Stimulated activated CD4-positive, alpha-beta T cell treated with anti-CD3 and anti-CD28 coated beads, Interleukin-12 subunit alpha, Interleukin-12 subunit beta, amount 100 ng/mL, for 4 hours (primary cell): ENCODE measurements at places on chromosomes 12 and 14.
A peak's percentile ranks its signal among the peaks of the same experiment; 100 is the strongest.

DNA sequence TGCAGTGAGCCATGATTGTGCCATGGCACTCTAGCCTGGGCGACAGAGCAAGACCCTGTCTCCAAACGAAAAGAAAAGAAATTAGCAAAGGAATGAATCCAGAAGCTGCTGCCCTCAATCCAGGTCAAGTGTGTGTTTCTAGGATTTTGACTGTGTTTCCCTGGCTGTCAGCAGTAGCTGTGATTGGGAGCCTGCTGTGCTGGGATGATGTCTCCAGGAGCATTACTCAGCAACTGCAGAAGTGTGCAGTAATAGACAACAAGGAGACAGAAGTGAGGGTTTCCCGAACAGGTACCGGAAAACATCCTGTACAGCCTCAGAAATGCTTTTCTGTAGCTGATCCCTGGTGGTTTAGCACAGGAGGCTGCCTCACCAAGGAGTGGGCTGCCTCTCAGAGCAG, 492.5 kb downstream of the FUT8 start:
- no peak for DNase-seq

GRCh38 chr12:45354399-45354798, 138.5 kb downstream of the ANO6 start:
- no peak for DNase-seq

DNA sequence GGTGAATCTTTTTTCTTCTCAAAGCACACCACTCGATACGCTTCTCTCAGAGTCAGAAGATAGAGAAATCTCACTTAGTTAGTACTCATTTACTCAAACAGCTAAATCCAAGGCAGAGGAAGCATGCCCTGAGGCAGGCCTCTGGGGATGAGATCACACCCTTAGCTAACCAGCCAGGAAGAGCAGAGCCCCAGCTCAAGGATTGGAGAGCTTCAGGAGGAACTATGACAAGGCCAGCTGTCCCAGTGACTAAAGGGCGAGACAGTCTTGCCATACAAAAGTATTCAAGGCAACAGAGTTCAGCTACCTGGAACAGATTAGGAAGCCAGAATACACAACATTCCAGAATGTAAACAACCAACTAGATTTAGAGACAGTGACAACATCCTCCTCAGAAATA, 197.7 kb upstream of the CCDC196 start:
- no peak for DNase-seq

GRCh38 chr14:106802413-106803364, 1276.3 kb downstream of the TMEM121 start:
- no peak for DNase-seq

DNA sequence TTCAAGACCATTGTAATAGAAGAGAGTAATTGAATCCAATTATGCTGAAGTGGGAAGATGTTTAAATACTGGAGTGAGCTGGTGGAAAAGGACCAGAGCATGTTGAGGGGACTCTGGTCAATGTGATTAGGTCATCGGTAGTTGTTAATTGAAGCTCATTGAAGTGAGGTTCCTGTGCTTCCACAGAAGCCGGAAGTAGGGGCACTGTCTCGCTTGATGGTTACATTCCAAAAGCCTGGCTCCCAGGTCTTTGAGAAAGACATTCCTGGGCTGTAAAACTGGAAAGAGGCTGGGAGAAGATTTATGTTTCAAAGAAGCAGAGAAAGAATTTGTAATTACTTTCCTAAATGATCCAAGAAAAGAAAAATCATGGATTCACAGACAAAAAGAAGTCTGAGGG, 12.3 kb upstream of the CLECL1 start:
- no peak for DNase-seq

GRCh38 chr14:78329371-78329770, 159.2 kb downstream of the NRXN3 start:
- DNase-seq, result no peak

DNA sequence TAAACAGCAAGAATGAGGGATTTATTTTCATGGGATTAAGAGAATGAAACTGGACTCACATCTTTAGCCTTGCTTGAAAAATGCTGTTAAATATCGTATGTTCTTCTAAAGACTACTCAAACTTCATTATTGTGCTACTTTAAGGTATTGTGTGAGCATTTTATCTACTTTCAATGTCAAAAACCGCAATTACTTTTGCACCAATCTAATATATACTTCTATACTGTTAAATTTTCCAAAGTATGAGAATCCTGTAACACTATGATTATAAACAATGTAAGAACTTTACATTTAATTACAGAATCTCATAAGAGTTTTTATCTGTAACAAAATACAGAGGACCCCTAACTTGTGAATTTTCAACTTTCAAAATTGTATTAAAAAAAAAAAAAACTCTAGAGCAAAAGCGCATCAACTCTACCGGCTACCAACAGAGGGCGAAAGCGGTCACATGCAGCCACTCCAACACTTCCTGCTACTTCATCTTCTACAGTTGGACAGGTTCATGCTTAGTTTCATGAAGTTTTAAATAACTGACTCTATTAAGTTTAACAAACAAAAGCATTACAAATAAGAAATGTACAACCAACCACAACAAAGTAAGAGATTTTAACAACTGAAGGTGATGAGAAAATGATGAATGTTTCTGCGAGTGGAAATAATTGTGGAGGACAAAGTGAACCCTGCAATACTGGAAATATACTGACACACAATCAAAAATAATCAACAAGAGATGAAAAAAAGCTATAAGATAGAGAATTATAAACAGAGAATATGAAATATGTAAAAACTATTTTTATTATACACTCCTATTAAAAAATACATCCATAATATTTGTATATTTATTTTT, 210.9 kb downstream of the MED13L start:
- peak; percentile 44 for DNase-seq

DNA sequence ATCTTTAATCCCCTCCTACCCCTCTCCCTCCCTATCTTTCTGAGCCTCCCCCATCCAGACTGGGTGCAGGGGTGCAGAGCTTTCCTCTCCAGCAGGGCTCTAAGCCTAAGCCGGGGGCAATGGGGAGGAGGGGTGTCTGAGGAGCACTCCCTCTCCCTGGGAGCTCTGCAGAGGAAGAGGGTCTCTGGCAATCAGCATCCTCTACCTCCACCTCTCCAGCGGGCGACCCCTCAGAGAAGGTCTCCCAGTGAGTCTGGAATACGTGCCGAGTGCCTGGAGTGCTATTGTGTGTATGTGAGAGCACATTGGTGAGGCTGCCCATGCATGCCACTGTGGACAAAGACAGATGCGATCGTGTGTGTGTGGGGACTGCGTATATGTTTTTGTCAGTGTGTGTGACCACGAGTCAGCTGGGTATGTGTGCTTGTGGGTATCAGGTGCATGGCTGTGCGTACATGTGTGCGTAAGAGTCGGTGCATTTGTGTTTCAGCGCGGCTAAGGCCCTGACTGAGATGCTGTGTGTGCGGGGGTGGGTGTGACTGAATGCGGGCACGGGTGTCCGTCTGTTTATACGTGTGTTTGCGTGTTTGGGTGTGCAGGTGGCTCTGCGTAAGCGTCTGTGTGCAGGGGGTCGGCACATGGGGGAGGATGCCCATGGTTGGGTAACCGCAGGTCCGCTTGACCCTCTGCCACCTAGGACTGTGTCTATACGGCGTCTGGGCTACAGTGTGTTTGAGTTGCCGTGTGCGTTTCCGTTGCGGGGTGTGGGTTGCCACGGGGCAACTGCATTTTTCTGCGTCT, 905 bp upstream of the DLK1 start:
- no peak for DNase-seq

- DNase-seq, result no peak
These were observed 176.7 kb downstream of the KLHL28 start for GRCh38 chr14:44785096-44785495.

DNA sequence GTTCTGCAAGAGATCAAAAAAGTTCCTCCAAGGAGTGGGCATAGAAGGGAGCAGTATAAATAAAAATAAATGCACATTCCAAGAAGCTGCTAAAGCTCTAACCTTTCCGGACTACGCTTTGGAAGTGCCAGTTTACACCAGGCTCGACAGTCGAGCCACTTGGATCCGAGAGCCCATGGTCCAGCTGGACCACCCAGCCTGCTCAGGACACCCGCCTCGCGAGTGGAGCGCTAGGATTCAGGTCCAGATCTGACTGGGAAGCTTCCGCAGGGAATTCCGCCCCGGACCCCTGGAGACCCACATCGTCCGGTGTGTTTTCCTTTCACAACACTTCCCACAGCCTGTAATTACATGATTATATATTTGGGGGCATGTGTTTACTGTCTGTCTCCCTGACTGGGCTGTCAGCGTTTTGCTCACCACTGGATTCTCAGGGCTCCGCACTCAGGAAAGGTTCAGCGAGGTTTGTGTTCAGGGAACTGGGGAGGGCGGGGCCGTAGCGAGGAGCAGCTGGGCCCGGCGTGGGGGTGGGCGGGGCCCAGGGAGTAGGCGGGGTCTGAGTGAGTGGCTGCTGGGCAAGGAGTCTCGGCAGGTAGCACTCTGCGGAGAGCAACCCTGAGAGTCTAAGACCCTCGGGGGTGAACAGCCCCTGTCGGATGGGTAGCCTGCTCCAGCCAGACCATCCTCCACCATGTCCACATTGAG, 52.3 kb upstream of the TMEM263 start:
- DNase-seq, result peak; percentile 73

- DNase-seq, result no peak
These were observed 25.5 kb upstream of the FBXO34 start for GRCh38 chr14:55245657-55246268.

- DNase-seq, result no peak
These were observed 140.3 kb downstream of the NEDD1 start for GRCh38 chr12:97047361-97047760.

GRCh38 chr12:29957835-29958234, 174.1 kb upstream of the TMTC1 start:
- DNase-seq, result no peak

DNA sequence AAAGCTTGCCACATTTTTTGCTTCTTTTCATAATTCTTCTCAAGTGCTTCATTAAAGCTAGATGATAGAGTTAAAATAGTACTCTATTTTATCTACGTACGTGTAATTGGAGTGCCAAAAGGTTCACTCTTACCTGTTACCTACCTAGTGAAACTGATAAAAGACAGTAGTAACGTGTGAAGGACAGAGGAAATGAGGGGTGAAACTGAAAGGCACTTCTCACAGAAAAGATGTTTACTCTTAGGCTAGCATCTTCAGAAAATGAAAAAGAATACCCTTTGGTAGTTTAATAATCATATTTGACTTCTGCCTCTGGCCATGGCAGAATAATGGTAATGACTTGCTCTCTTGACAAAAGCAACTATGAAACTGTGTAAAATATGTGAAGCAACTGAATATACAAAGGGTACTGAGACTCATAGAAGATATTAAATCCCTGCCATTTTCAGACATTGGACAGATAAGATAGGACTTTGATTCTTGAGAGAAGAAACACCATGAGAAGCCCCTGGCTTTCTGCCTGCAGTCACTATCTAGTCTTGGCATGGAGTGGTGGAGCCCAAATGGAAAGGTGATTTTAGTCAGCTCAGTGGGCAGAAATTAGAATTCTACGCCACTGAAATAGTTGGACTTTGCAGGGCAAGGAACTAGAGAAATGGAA, 6.3 kb upstream of the EVL start:
- no peak for DNase-seq

- no peak for DNase-seq
These were observed 333.7 kb downstream of the MED13L start for GRCh38 chr12:115943630-115944391.

DNA sequence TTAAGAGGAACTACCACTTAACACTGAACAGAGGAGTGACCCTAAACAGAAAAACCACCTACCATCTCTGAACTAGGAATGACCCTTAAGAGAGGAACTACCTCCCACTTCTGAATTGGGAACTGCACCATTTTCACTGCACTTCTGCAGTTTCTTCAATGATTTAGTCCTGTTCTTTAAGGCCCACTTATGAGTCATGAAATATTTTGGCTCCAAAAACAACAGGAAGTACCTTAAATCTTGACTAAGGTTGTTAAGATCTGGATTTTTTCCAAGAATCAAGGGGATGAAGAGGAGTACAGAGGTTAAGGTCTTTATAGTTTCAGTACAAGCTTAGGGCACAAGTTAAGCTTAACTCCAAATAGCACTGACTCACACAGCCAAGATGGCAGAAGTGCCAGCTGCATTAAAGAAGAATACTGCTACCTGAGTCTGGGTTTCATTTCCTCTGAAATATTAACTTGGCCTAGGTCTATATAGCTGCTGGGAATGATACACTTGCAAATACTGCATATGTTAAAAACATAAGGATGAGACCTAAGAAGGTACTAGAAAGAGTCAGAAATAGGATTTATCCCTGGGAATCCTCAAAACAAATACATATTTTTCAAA, 4.2 kb downstream of the NPC2 start:
- no peak for DNase-seq

DNA sequence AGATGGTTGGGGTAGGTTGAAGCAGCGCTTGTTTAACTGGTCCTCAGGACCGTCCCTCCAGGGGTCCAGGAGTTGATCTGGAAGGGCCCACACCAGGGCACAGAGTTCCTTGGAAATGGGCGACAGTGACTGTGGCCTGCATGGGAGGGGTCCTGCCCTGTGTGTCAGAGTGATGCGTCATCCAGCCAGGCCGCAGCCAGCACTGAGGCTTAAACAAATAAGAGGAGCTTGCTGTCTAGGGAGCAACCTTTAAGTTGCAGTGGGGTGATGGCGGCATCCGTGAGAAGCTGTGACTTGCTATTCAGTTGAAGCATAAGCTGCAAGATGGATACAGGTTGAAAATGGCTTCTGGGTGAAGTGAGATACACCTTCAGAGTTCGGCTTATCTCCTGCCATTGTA, 20.2 kb downstream of the DCAF4 start:
- no peak for DNase-seq

GRCh38 chr12:49554266-49554665, 13.7 kb downstream of the MCRS1 start:
- DNase-seq, result no peak

- DNase-seq, result no peak
These were observed 705.1 kb downstream of the MED13L start for GRCh38 chr12:115572440-115572839.

- no peak for DNase-seq
These were observed 42.8 kb upstream of the CRADD start for GRCh38 chr12:93634416-93634815.

DNA sequence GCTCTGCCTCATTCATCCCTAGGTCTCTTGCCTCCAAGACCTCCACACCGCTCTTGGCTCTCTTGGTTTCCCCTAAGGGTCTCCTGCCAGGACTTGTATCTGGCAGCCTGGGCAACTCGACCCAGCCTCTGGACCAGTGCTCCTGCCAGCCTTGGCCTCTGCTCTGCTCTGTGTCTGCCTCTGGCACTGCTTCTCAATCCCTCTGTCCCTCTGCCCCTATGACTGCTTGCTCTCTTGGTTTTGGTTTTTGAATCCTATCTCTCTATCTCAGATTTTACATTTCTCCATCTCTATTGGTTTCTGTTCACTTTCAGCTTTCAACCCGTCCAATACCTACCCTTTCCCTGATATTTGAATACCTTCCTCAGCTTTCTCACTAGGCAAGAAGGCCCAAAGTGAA, 6.3 kb downstream of the ITGA5 start:
- DNase-seq, result no peak

- no peak for DNase-seq
These were observed at the start of gene CNTN1 for GRCh38 chr12:40691913-40692764. Gene CNTN1, plus strand, starts transcription at chr12:40692439.

GRCh38 chr14:55240526-55241178, 30.6 kb upstream of the FBXO34 start:
- no peak for DNase-seq
